ENCODE measurements at places on chromosomes 16 and 17.

GRCh38 chr16:11264155-11264832 is 4.8 kb downstream of the TNP2 start:
- DNase-seq = no peak

- no peak for DNase-seq
Observed at GRCh38 chr16:4936991-4937781, at the start of gene PPL. Gene PPL (minus strand): TSS chr16:4937148. CDS start chr16:4937045, 103 bp downstream.

GRCh38 chr16:6641091-6641490 is 691.6 kb upstream of the RBFOX1 start:
- DNase-seq = no peak

- no peak for DNase-seq
Observed at GRCh38 chr17:75524970-75525805, at the start of gene LLGL2. Gene LLGL2 (plus strand): TSS chr17:75525697. CDS start chr17:75543427, 17,730 bp downstream.

- DNase-seq = no peak
Observed at GRCh38 chr17:40903129-40903847, 18.2 kb upstream of the KRT20 start.

GRCh38 chr16:15856901-15857698 is at the start of gene MYH11:
Gene MYH11 (minus strand): TSS chr16:15857028. CDS start chr16:15838252, 18,776 bp downstream.
- DNase-seq = no peak

GRCh38 chr16:49875806-49876715 is 20.1 kb upstream of the ZNF423 start:
- DNase-seq = no peak

DNA sequence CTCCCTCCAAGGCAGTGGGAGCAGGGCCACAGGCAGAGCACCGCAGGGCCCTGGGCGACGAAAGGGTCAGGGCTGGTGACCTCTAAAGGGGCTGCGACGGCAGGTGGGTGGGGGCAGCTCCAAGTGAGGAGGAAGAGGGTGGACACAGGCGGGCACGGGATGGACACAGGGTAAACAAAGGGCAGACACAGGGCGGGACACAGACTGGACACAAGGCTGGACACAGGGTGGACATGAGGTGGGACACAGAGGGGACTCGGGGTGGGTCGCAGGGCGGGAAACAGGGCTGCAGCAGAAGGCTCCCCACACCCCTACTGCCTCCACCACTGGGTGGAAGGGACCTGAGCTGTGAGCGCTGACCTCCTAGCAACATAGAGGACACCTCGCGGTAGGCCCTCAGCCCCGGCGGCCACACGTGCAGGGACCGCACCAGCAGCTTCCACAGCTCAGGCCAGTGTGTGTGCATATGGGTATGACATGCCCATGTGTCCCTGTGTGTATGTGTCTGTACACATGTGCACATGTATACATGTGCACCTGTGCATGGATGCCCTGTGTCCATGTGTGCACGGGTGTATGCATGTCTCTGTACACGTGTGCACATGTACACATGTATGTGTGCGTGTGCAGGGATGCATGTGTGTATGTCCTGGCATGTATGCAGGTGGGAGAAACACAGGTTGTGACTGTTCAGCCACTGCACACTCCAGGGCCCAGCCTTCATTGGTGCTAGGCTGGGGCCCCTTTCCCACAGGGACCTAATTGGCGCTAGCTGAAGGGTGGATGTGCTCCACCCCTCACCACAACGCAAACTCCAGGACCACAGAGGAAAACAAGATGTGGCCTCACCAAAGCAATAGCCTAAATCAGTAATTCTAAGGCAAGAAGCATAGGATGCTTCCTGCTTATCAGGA is 7.6 kb downstream of the LMF1 start:
- no peak for DNase-seq

DNA sequence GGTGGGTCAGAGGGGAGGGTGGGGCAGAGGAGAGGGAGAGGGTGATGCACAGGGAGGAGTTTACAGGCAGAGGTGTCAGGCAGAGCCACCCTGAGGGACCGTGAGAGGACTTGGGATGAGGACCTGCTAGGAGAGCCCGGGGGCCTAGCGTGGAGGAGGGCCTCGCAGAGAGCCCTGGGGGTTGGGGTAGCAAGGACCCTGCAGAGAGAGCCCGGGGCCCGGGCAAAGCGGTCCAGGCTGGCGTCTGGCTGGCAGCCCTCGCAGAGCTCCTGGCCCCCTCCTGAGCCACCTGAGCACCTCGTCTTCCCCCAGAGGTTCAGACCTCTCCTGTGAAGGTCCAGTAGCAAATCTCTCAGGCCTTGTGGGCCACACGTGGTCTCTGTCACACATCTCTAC is 42.0 kb upstream of the ZNF469 start:
- DNase-seq = no peak

DNA sequence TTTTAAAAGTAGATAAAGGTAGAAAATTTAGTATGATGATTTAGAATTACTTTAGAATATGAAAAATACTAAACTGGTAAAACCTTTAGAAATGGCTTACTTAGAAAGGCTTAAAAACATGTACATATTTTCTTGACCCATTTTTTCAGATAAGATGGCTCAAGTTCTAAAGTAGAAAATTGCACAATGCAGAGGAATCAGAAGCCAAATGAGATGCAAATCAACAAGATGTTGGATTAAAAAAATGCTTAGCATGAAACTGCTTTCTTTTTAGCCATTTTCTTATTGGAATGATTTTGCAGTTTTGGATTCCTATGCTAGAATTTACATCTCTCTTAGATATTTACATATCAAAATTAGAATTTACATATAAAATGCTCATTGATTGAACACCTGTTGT is 1.5 kb upstream of the KRTAP3-1 start:
- DNase-seq = no peak

DNA sequence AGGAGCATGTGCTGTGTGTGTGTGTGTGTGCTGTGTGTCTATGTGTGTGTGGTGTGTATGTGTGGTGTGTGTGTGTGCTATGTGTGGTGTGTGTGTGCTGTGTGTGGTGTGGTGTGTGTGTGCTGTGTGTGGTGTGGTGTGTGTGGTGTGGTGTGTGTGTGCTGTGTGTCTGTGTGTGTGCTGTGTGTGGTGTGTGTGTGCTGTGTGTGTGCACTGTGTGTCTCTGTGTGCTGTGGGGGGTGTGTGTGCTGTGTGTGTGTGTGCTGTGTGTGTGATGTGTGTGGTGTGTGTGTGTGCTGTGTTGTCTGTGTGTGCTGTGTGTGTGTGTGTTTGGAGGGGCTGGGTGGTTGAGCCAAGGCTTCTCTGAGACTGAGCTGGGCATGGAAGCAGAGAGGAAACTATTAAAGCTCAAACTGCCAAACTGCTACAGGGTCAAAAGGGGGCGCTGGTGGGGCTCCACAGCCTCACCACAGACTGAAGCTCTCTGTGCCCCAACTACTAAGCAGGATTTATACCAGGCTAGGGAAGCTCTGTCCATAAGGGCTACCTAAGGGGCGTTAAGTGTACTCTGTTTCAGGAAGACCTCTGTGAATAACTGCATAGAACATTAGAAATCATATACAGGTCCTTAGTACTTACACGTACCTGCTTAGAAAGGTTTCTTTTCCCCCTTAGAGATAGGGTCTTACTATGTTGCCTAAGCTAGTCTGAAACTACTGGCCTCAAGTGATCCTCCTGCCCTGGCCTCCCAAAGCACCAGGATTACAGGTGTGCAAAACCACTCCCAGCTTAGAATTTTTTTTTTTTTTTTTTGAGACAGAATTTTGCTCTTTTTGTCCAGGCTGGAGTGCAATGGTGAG is 27.8 kb upstream of the GHDC start:
- DNase-seq = no peak

- no peak for DNase-seq
Observed at GRCh38 chr16:67482233-67482924, 968 bp downstream of the AGRP start.

DNA sequence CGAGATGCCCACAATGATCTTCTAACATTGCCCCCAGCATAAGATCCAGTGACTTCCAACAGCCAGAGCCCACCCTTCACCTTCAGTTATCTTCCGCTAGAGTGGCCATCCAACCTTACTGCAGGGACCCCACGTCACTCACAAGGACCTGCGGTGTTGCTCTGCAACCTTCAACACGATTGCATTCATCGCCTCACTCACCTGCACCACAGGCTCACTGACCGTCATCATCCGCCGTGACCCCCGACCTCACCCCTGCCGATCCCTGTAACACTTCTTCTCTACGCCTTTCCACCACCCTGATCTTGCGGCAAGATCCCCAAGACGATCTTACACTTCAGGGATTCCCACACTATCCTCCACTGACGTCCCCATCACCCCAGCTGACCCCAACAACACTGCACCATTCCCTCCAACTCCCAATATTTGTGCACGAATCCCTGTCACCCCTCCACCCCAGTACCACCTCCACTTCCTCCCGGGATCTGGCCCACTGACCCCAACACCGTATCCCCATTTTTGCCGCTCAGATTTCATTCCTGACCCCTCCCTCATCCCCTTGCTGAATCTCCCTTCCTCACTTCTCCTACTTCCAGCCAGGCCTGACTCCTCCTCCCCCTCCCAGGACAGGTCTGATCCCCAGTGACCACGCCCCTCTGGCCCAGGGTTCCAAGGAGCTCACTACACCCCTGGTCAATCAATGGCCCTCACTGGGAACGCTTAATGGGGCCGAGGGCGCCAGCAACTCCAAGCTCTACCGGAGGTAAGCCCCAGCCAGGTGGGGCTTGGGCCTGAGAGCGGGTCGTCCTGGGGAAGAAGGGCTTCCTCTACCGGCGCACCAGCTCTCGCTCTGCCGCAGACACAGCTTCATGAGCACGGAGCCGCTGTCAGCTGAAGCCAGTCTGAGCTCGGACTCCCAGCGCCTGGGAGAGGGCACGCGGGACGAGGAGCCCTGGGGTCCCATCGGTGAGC is 7.6 kb downstream of the RUNDC3A start:
- DNase-seq = no peak

DNA sequence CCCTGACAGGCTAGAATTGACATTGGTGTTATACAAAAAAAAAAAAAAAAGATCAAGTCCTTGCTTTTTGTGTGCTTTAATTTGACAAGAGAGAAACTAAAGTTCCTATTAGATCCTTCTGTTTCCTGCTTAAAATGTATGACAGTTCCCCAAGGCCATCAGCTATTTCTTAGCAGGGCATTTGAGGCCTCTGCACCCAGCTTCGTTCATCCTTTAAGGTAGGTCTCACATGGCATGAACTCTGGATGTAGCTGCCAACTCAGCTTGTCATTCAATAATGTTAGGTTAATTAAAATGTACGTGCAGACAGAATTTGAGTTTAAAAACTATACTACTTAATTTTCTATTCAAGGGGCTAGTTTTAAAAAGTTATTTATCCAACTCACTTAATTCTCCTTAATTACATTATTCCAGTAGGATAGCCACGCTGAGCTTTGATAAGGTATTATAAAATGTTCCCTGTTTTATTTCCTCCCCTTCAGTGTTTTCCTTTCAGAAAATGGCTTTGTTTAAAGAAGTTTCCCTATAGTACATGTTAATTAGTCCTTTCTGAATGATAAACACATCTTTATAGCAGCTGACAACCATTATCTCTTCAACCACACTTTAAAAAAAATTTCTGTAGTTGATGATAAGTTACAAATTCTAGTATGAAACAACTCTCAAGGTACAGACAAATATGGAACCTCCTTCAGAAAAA is 1.2 kb upstream of the RFFL start:
- DNase-seq = no peak

DNA sequence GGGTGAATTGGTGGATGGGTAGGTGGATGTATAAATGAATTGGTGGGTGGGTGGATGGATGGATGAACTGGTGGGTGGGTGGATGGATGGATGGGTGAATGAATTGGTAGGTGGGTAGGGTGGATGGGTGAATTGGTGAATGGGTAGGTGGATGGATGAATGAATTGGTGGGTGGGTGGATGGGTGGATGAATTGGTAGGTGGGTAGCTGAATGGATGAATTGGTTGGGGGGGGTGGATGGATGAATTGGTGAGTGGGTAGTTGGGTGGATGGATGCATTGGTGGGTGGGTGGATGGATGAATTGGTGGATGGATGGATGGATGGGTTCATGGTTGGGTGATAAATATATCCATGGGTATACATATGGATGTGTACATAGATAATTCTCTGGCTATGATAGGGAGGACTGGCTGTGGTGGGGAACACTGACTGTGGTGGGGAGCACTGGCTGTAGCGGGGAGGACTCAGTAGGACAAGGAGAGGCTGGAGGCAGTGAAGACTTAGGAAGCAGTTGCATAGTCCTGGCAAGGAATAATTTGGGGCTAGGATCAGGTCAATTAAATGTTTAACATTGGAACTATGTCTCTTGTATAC is 54.4 kb downstream of the ABCC1 start:
- DNase-seq = no peak

DNA sequence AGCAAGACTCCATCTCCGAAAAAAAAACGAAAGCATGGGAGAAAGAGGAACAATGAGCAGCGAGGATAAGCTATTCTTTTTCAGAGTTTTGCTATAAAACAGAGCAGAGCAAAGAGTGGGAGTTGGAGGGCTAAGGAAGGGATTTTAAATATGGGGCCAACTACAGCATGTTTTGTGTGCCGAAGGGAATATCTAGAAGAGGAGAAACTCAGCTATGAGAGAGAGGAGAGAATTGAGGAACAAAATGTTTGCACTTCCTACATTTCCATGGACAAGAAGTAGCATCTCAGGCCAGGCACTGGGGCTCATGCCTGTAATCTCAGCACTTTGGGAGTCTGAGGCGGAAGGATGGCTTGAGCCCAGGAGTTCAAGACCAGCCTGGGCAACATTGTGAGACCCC is 13.1 kb upstream of the GRB2 start:
- DNase-seq = no peak

DNA sequence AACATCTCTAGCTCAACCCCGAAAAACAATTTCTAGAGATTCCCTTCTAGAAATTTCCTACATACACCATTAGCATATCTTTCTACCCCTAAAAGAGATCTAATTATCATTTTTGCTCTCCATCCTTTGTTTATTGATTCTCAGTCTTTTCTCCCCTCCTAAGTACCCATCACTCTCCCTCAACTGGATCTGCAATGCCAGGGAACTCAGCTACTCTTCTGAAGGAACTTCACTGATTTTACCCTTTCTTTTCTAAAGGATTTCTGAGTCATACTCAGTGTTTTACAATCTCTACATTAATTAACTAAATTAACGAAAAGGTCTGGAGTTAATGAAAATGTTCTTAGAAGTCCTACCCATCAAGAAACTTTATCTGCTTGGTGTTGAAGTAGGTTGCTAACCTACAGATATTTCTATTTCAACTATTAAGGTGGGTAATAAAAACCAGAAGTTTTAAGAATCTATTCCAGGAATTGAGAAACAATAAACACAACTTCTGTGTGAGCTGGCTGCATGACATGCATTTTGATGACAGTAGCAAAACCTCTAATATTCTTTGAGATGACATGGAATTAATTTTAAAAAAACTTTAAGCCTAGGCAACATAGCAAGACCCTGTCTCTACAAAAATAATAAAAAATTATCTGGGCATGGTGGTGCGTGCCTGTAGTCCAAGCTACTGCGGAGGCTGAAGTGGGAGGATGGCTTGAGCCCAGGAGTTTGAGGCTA is 13.6 kb downstream of the CREBBP start:
- no peak for DNase-seq

- no peak for DNase-seq
Observed at GRCh38 chr16:15564604-15565339, 78.2 kb downstream of the MARF1 start.

- DNase-seq = no peak
Observed at GRCh38 chr17:43549496-43549895, 3.4 kb upstream of the ETV4 start.

Measured in NK-92 treated with Interleukin-12 subunit alpha and Interleukin-12 subunit beta, amount 100 ng/mL, for 24 hours (cell line).